Thoracic aorta endothelial cell (primary cell): ENCODE measurements at places on chromosomes 2 and 18. TPM values are rescaled to one million over a fixed set of nuclear protein-coding genes. Genes with fewer than 3 reads are reported as not detected.

The CYRIA gene
- 46.5 and 47.6 TPM in 2 replicates for total RNA-seq

The LRP2 gene
- total RNA-seq: under 0.01 TPM in 2 replicates

The KCNK3 gene
- not detected in 2 replicates for total RNA-seq

The PRKAG3 gene
- not detected in 2 replicates for total RNA-seq

The RTP5 gene
- total RNA-seq: not detected in 2 replicates

The PLCD4 gene
- total RNA-seq: 0.79 and 2.3 TPM in 2 replicates

The IL1A gene
- 1.2 and 1.8 TPM in 2 replicates for total RNA-seq

The SLC8A1 gene
- 2.0 and 7.0 TPM in 2 replicates for total RNA-seq

The TRIM43 gene
- total RNA-seq: 0.07 TPM in 1 of 2 replicates, not detected in the other

The HOXD9 gene
- total RNA-seq: 2.0 TPM in 1 of 2 replicates, not detected in the other

The CTAGE1 gene
- not detected in 2 replicates for total RNA-seq

The NMUR1 gene
- total RNA-seq: not detected in 2 replicates

The AGAP1 gene
- 14.6 and 17.6 TPM in 2 replicates for total RNA-seq

The ADGRF3 gene
- total RNA-seq: 0.14 and 1.1 TPM in 2 replicates

The SPAST gene
- 48.7 and 50.8 TPM in 2 replicates for total RNA-seq

The PTPN18 gene
- 23.3 and 48.5 TPM in 2 replicates for total RNA-seq
